A549 treated with GW870086 at 1 μM for 4 hours (cell line): ENCODE measurements at places on chromosomes 6 and 20. TPM values are rescaled to one million over a fixed set of nuclear protein-coding genes. Genes with fewer than 3 reads are reported as not detected.

ERVFRD-1 gene
- total RNA-seq, result not detected in 5 replicates

CCN5 gene
- total RNA-seq, result 24.2 to 35.6 TPM (median 26.0 TPM) in 5 replicates

LY6G6D gene
- total RNA-seq, result not detected in 5 replicates

ID4 gene
- total RNA-seq, result 0.72 to 1.3 TPM (median 0.88 TPM) in 5 replicates

C6orf118 gene
- 0.15 to 0.46 TPM (median 0.22 TPM) in 5 replicates for total RNA-seq

RNGTT gene
- total RNA-seq, result 6.9 to 10.1 TPM (median 8.7 TPM) in 5 replicates

ZBTB24 gene
- total RNA-seq, result 3.7 to 5.3 TPM (median 4.6 TPM) in 5 replicates

SYCP2 gene
- total RNA-seq, result 0.27 to 0.53 TPM (median 0.33 TPM) in 5 replicates

PCSK2 gene
- total RNA-seq, result not detected in 5 replicates

MAFB gene
- 0.13 to 0.31 TPM (median 0.16 TPM) in 5 replicates for total RNA-seq

FGD2 gene
- not detected in 5 replicates for total RNA-seq

TUBB1 gene
- total RNA-seq, result 0.05 TPM in 1 of 5 replicates, not detected in the others

PCMT1 gene
- total RNA-seq, result 88.5 to 96.9 TPM (median 91.1 TPM) in 5 replicates

E2F1 gene
- total RNA-seq, result 21.9 to 27.7 TPM (median 25.6 TPM) in 5 replicates

TSPO2 gene
- not detected in 5 replicates for total RNA-seq

TFAP2C gene
- 13.5 to 16.3 TPM (median 15.6 TPM) in 5 replicates for total RNA-seq

IL17F gene
- total RNA-seq, result not detected in 5 replicates

AHI1 gene
- 7.0 to 10.8 TPM (median 10.2 TPM) in 5 replicates for total RNA-seq

DOK5 gene
- not detected in 5 replicates for total RNA-seq

MCM8 gene
- total RNA-seq, result 17.5 to 23.1 TPM (median 20.9 TPM) in 5 replicates

FOXS1 gene
- 0.35 to 1.1 TPM (median 0.64 TPM) in 5 replicates for total RNA-seq

ANKRD66 gene
- not detected in 5 replicates for total RNA-seq

FOXF2 gene
- total RNA-seq, result 17.4 to 22.0 TPM (median 21.4 TPM) in 5 replicates

TRDN gene
- not detected in 5 replicates for total RNA-seq

ZC2HC1B gene
- total RNA-seq, result not detected in 5 replicates

ARFGAP1 gene
- 48.8 to 68.2 TPM (median 67.3 TPM) in 5 replicates for total RNA-seq

TMEM244 gene
- total RNA-seq, result not detected in 5 replicates

PPIL6 gene
- total RNA-seq, result 1.9 to 3.9 TPM (median 2.6 TPM) in 5 replicates

POU3F2 gene
- total RNA-seq, result not detected in 5 replicates

NUDT3 gene
- 6.0 to 8.1 TPM (median 6.4 TPM) in 5 replicates for total RNA-seq

MANEA gene
- total RNA-seq, result 3.4 to 4.6 TPM (median 3.9 TPM) in 5 replicates

TMC2 gene
- total RNA-seq, result not detected in 5 replicates

PRL gene
- not detected in 5 replicates for total RNA-seq

LZTS3 gene
- 3.6 to 4.1 TPM (median 4.1 TPM) in 5 replicates for total RNA-seq

SIGLEC1 gene
- total RNA-seq, result 0.02 to 0.03 TPM in 2 of 5 replicates, not detected in the others
